Stimulated activated naive CD4-positive, alpha-beta T cell (primary cell): ENCODE measurements at places on chromosomes 7 and 10.

DNA sequence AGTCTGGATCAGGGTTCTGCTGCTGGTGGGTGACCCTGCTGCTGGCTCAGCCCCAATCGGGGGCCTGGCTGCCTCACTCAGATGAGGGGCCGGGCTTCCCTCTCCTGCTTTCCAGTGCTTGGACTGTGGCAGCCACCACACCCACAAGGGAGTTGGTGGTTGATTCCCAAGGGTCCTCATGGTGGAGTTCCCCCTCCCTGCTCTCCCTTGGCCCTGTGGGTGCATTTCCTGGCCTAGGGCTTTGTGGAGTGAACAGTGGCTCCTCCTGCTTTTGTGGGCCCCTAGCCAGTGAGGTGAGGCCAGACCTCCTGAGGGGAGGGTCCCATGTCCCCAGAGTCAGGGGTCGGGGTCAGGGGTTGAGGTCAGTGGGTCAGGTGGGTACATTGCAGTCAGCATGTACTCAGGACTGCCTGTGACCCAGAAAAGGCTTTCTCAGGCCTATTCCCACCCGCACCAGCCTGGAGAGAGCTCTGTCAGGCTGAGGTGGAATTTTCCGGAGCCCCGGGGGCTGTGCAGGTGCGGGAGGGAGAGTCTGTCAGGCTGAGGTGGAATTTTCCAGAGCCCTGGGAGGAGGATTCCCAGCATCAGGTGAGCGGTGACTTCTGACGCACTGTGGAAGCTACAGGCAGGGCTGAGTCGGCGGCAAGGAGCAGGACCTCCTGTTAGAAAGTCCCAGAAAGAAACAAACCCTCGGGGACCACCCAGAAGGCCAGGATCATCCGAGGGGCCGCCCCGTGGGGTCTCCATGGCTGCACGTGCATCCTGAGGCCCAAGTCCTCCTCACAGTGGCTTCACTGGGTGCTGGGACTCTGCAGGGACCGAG lies 94.4 kb upstream of the INSIG1 start:
- no peak for DNase-seq

DNA sequence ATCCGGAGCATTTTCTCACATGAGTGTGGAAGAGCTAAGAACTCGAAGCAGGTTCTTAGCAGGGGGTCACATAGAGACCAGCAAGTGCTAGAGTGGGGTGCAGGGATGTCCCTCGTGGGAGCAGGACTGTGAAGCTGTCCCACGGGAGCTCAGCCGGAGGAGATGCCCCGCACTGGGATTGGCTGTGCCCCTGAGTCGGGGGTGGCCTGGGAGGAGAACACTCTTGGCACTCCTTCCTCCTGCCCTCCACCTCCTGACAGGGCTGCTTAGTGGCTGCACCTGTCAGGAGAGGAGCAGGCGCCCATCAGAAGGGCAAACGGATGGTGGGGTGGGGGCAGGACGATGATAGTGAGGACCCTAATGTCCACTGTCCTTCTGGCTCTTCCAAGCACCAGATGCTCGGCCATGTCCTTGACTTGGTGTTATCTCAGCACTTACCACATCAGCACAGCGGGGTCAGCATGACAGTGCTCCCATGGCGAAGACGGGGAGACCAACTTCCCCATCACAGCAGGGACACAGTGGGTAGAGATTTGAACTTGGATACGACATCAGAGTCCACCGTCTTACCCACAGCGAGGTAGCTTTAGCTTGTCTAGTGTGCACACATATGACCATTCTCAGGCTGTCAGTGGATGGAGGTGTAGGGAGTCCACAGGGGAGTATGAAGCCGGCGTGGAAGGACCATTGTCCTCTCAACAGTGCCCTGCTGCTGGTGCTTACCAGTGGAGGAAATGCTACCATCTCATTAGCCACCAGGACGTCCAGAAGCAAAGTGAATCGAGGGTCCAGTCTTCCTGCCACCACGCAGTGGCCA lies 142.5 kb upstream of the SHH start:
- no peak for DNase-seq

GRCh38 chr7:142646386-142647140 lies 102.7 kb upstream of the PRSS1 start:
- DNase-seq, result no peak

DNA sequence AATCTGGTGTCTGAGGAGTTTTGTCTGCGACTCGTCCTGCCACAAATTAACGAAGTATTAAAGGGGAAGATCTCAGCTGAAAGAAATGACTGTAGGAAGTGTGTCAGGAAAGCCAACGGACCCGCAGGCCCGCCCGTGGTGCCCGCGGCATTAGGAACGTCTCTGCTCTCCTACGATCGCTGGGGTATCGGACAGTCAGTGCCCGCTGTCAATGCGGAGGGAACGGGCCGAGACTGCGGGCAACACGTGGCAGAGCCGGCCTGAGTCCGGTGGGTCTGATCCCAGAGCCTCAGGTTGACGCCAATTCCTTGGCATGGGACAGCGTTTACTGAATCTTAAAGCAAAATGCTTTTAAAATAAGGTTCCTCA lies 128.7 kb downstream of the KBTBD2 start:
- no peak for DNase-seq

DNA sequence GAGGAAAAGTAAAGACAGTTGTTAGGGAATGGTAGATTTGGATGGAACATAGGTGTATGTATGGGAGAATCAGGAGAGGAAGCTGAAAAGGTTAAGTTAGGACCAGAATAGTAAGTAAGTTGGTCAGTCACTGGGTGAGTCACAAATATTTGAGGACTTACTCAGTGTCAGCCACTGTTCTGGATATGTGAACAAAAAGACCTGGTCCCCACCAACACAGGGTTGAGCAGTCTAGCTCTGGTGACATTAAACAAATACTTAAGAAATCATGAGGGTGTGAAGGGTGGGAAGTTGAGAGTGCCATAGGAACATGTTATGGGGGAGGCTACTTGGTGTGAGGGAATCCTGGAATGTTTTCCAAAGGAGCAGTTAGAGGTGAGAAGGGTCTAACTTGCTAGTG lies 246.9 kb downstream of the PTEN start:
- DNase-seq, result no peak

- no peak for DNase-seq
Measured at GRCh38 chr10:44177610-44178009, 207.3 kb downstream of the CXCL12 start.

DNA sequence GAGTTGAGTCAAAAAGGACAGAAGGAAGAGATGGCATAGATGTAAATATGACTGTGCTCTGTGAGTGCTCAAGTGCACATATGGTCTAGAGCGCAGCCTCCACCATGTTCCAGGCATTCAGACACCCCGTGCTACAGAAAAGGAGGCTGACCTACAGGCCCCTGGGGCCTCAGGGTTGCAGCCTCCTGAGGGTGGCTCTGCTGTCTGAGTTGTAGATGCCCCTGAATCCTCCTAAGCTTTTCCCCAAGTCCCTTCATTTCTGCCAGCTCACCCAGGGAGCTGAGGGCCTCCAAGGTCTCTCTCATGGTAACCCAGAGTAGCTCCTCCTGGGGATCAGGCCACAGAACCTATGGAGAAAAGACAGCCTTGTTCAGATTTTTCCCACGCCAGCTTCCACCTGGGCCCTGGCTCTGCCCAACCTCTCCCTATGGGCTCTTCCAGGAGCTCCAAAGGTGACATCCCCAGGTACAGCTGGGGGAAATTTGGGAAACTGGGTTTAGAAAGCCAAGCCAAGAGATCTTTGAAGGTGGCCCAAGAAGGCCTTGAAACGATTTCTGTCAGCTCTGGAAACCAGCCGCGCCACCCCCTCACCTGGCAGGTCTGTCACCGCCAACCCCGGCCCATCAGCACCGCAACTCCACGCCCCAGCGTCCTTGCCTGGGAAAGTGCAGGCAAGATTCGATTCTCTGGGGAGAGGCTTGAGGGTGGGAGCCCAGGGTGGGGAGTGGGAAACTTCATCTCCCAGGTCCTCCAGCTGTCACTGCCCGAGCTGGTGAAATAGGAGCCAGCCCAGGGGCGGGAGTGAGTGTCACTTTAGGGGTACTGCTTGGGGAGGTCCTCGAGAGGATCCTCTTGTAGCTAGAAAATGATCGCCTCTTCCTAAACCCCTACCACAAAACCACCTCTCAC lies 2.4 kb downstream of the ZNF467 start:
- DNase-seq, result no peak

DNA sequence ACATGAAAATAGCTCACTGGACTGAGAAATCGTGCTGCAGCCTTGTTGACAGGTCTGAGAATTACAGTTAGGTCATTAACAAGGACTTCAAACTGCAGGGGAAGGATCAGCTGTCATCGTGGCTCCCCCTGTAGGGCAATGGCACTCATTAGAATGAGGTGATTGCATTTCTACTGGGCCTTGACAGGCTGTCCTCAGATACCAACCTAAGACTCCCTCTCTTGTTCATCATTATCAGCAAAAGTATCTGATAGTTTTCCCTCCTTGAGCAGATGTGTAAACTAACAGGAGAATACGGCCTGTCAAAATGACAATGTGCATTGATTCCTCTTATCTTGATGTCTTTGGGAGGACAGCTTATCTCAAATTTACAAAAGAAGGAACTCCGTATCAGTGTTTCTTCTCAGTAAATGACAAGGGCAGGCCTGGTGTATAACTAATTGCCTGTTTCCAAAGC lies 648.5 kb upstream of the LRRN3 start:
- DNase-seq, result no peak

GRCh38 chr7:78562191-78562590 lies 763.6 kb downstream of the PHTF2 start:
- no peak for DNase-seq

GRCh38 chr10:132063432-132063831 lies 2.3 kb upstream of the JAKMIP3 start:
- no peak for DNase-seq

- DNase-seq, result no peak
Measured at GRCh38 chr7:152312316-152312715, 123.5 kb downstream of the KMT2C start.

GRCh38 chr7:23276376-23276775 lies 22.8 kb upstream of the MALSU1 start:
- no peak for DNase-seq

GRCh38 chr7:98360221-98361130 lies 40.4 kb downstream of the BAIAP2L1 start:
- no peak for DNase-seq

- DNase-seq, result peak; percentile 35
Measured at GRCh38 chr10:110355922-110356627, 51.4 kb upstream of the SMNDC1 start.

DNA sequence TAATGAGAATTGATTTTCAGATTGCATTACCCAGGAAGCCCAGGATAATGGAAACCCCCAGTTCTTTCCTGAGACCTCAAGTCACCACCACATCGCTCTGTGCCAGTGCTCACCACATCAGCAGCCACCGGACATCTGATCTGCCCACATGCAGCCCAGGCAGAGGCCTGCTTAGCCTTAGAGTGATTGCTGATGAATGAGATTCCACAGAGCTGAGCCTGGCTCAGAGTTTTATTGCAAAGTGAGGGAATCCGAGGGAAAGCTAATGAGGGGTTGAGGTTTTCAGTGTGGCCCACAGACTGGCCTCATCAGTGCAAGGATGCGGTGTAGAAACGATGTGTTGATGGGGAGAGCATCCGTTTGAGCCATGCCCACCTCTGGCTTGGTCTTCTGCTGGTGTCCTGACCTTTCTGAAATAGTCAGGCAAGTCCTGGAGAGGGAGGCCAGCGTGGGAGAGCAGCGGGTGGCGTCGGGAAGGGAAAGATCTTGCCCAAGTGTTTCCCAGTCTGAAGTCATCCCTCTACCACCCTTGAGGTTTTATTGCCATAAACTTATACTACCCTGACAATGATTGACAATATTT lies 120.3 kb downstream of the ITIH5 start:
- DNase-seq, result no peak

- DNase-seq, result no peak
Measured at GRCh38 chr10:1044964-1045363, 4.0 kb downstream of the IDI1 start.
